ENCODE measurements at places on chromosomes 6 and 20.
A peak's percentile ranks its signal among the peaks of the same experiment; 100 is the strongest.

DNA sequence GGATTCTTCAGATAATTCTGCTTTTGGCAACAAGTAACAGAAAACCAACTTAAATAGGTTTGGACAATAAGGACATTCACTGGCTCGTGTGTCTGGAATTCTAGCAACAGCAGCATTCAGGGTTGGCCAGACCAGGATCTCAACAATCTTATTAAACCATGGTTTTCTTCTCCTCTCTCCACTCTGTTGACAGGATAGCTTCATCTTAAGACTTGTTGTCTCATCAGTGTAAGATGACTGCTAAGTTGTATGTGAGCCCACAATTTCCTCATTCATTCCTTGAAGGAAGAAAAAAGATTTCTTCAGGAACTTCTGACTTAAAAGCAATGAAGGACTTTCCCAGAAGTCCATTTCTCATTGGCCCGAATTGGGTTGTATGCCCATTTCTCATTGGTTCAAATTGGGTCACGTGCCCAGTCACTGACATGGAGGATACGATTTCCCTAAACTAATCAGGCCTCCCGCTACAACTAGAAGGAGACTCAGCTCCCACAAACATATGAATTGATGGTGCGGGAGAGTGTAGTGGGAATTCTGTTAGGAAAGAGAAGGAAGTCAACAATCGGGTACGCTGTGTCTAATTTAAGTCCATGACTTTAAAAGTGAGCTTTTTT lies 83.7 kb downstream of the SLC22A3 start:
- no peak for DNase-seq

DNA sequence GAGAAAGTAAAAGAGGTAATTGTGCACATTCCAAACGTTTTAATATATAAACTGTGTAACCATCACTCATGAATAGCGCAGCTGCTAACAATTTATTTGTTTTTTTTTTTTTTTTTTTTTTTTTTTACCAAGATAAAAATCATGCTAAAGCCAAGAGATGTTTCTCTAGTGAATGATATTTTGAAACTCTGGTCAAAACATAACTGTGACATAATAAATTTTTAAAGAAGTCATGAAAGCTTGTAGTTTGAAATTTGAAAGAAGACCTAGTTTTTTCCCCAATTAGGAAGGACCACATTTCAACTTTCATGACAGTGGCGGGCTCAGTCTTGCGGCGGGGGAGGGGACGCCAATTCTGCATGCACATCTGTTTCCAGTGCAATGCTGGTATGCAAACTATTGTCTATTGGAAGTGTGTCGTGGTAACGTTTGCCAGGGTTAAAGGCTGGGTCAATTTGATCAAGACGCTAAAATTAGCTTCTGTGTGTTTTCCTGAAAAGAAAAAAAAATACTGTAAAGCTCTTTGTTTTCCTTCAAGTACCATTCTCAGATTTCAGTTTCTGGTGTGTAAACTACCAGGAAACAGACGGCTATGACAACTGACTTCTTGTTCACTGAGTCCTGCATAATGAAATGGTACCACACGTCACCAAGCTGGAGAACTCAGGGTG lies 211.9 kb downstream of the FOXC1 start:
- DNase-seq: no peak

- DNase-seq: no peak
Measured at GRCh38 chr6:26034905-26035304, 52.3 kb upstream of the HFE start.

DNA sequence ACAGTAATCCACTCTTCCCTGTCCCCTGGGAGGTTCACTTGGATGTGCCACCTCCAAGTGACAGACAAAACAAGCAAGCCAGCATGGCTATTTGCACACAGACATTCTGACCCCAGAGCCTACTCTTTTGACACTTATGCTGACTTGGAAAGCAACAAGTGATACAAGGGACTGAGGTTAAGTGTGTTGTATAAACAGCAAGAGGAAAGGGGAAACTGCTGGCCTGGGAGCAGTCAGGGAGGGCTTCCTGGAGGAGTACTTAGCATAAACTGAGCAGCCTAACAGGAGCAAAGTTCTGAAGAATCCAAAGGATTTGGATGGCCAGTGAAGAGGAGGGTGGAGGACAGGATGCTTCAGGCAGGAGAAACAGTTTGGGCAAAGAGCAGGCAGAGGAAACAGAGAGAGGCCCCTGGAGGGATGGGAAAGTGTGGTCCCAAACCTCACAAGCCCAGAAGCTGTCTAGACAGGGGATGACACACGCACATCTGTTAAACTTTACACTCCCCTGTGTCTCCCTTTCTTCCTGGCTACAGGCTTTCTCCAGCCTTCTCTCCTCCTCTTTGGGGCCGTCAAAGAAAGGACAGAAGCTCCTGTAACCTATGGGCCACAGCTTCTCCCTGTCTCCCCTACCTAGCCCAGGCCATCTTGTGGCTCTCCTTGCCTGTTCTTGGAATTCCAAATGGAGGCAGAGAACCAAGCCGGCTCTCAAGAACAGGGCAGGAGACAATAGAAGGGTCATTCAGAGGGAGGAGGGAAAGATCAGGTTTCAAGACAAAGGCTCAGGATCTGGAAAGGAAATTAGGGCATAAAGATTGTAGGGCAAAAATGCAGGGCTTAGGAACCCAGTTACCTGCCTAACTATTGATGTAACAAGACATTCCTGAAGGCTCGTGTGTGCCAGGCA lies 19.3 kb downstream of the SULF2 start:
- DNase-seq: no peak

DNA sequence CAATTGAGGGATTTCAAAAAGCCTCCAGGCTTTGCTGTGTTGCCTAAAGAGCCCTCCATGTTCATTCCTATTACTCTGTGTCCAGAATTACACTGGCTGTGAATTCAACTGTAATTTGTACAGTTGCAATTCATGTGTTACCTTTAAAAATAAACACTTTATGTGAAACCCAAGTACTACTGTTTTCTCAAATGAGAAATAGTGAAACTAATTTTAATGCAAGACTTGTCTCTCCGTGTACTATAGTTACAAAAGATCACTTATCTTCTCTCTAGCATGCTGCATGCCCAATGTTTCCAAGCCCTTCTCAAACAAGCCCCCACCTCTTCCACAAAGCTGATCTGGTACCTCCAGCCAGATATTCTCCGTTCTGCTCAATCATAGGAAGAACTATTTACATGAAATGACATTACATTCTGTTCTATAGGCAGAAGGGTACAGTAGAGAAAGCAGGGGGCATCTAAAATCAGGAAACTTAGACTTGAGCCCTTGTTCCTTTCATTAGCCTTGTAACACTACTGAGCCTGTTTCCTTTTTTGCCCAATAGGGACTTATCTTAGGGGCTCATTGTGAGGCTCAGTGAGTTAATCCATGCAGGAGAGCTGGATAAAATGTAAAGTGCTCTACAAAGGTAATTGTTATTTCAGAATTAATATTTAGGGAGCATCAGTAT lies 12.3 kb upstream of the COL9A1 start:
- no peak for DNase-seq

DNA sequence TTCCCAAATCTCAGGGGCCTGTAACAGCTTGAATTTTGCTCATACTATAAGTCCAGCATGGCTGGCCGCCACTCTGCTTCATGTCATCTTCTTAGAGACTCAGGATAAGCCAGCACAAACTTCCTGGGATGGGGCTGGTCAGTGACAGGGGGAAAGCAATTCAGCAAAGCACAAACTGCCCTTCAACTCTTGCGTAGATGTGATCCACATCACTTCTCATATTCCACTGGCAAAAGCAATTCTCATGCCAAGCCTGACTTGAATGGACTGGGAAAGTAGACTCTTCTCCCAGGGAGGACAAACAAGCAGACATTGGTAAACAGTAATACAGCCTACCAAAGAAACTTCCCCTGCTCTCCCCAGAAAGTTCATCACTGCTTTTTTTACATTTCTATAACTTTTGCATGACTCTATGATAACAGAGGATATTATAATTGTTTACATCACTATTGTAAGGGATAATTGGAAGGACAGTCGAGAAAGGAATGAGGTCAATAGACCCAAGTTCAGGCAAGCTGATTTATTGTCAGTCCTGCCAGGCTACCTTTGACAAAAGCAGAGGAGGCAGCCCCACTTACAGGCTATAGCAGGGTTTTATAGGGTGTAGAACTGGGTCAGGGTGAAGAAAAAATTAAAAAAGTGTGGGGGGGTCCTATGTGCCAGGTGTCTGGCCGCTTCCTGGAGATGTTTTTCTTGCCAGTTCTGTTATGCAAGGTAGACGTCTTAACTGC lies 37.4 kb downstream of the RBM24 start:
- DNase-seq: no peak

- peak; percentile 71 for DNase-seq
Measured at GRCh38 chr6:113854531-113855499, 2.3 kb upstream of the MARCKS start.

DNA sequence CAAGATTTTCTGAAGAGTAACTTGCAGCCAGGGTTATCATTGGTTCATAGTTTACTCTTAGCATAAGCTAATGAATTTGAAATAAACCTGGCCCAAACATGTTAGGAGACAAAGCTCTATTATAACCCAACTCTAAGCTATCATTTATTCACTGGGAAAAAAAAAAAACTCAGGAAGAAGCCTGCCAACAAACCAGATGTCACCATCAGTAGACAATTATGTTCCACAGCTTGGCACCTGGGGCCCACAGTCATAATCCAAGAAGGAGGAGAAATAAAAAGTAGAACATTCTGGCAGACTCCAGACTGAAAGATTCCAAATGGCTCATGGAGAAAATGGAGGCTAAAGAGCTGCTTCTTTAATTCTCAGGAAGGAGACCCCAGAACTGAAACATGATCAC lies 100.0 kb upstream of the CNR1 start:
- DNase-seq: no peak

DNA sequence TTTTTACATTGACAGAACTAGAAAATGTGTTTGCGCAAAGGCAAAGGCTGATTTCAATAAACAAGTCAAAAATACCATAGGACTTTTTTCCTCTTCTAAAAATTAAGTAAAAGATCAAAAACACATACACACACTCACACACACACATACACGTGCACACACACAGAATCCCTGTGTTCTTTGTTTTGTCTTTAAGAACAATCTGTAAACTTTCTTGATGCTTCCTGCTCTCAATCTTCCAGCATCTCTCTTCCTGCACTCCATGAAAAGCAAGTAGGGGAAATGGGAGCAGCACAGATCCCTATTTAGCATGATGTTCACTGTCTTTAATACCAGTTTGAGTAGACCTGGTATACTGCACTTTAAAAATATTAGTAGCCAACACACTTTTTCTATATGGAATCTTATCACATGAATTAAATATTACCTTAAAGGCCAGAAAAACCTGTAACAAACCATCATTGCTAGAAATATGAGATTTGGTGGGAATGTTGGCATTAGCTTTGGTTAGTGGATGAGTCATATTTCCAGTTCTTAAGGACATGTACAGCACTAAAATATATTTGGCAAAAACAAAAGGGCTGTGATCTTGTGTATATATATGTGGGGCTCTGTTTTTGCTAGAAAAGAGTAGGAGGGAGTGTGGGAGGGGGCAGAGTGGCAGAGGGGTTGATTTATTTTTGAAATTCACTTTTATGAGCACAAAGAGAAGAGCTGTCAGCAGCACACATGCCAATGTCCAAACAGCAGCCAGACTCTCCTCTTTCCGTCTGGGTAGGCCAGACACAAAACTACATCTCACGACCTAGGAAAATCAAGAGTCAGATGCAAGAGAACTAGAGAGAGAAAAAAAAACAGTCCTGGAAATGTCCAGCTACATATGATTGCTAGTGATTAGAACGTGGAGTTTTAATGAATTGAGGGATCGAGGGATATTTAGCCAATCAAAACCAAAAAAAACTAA lies 4.6 kb downstream of the PTPRK start:
- no peak for DNase-seq

All from thymus (tissue), 14 donors.